ENCODE measurements at places on chromosomes 5 and 9.

DNA sequence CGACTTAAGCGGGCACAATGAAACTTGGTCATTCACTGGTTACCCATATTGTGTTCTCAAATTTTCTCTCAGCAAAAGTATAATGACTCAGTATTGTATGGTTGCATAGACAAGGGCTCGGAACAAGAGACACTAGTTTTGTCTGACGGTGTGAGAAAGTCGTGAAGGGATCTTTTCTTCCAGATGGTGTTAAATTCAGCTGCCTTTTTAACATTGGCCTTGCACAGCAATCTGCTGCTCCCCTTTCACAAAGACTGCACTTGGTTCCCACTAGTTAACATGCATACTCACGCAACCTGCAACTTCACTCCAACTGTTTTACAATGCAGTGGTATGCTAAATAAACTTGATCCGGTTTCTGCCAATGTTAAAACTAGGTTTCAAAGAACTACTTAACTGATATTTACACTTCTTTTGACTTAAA is 219.2 kb downstream of the MEF2C start:
- no peak for DNase-seq

- DNase-seq, result no peak
Observed at GRCh38 chr5:138054206-138054605, 21.3 kb upstream of the FAM13B start.

DNA sequence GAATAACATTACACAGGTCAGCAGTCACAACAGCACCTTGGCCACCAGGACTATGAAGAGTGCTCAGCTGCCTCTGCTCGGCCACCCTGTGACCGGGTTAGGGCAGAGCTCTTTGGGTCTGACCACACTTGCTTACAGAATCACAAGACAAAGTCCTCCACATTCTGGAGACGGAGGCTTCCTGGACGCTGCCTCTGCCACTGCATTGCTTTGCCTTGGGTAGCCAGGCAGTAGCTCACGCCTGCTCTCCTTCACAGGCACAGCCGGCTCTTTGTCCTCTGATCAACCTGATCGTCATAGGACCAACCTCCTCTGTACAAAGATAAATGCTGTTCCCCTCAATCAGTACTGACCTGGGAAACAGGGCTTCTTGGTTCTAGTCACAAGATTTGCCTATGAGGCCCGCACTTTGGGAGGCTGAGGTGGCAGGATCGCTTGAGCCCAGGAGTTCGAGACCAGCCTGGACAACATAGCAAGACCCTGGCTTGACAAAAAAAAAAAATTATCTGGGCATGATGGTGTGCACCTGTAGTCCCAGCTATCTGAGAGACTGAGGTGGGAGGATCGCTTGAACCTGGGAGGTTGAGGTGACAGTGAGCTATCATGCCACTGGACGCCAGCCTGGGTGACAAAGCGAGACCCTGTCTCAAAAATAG is 128.4 kb upstream of the IER5L start:
- no peak for DNase-seq

GRCh38 chr9:91921371-91921770 is 28.7 kb downstream of the ROR2 start:
- DNase-seq, result no peak

GRCh38 chr5:52784737-52785136 is 3.0 kb upstream of the ITGA1 start:
- DNase-seq, result no peak

GRCh38 chr5:100803397-100803796 is 99.7 kb downstream of the ST8SIA4 start:
- DNase-seq, result no peak

- DNase-seq, result no peak
Observed at GRCh38 chr5:123790226-123790625, 278.2 kb downstream of the CSNK1G3 start.
